ENCODE measurements at places on chromosomes 12 and 14. TPM values are rescaled to one million over a fixed set of nuclear protein-coding genes. Genes with fewer than 3 reads are reported as not detected.

Gene TSHR
- 0.01 TPM for polyA plus RNA-seq

GRCh38 chr12:75481774-75482173 is 1.2 kb downstream of the GLIPR1 start:
- DNase-seq, result no peak

Gene FAIM2
- 0.70 TPM for polyA plus RNA-seq

Gene LAG3
- not detected for polyA plus RNA-seq

Gene PTPRQ
- polyA plus RNA-seq, result 0.39 TPM

GRCh38 chr14:41629876-41630275 is 23.2 kb downstream of the LRFN5 start:
- no peak for DNase-seq

DNA sequence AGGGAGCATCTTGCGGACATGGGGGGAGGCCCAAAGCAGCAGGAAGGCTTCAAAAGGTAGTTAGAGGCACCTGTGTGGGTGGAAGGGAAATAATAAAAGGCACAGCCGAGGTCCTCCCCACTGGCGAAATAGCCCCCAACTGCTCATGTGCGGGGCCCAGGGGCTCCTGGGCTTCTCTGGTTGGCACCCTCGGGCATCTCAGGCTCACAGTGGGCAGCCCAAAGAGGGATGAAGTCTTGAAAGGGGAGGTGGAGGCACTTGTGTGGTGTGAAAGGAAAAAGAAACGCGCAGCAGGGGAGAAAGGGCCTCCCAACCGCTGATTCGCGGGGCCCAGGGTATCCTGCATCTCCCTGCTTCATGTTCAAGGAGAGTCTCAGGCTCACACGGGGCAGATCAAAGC is 579.4 kb downstream of the ALG10 start:
- no peak for DNase-seq

Data from psoas muscle (tissue), 8 donors.